ENCODE measurements at places on chromosomes 5 and 9. TPM values are rescaled to one million over a fixed set of nuclear protein-coding genes. Genes with fewer than 3 reads are reported as not detected.
A peak's percentile ranks its signal among the peaks of the same experiment; 100 is the strongest.

DNA sequence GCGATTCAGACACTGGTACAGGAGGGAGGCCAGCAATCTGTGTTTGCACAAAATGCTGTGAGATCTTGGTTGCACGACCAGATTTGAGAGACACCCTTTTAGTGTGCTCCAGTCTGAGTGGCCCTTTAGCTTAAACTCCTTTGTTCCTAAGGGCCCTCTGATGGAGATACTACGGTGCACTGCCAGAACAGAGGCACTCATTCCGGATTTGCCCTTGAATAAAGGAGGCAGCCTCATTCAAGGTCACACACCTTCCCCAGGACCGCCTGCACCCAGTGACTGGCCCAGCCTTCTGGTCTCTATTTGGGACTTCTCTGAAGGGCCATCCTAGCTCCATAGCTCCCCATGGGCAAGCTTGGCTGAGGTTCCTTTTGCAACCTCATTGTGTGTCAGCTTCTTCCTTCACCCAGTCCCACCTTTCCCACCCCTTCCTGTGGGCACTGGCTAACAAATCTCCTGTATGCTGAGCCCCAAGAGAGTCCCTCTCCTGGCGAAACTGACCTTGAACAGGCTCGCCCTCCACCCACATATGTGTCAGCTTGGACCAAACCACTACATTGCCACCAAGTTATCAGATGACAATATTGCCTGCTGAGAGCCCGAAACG lies 191.7 kb downstream of the GABBR2 start:
- peak; percentile 15 for DNase-seq

KIF4B gene
- 0.07 TPM for total RNA-seq

DNA sequence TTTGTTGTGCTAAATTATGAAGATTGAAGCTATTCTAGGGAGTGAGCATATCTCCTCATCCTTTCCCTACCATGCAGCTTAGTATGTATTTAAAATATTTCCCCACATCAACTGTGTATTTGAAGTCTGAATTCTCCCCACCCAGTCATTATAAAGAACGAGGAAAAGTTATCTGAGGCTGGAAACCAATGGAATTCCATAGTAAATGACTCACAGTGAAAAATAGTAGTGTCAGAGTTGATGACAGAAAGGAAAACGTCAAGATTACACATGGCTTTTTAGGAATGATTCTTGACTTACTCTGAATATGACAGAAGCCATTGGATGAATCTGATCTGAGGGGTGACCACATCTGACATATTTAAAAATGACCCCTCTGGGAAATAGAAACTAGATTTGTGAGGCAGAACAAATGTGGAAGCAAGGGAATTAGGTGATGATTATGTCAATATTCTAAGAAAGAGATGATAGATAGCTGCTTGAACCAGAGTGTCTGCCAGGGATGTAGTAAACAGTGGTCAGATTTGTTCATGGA lies 1768.9 kb upstream of the CDH9 start:
- no peak for DNase-seq

FGFR4 gene
- 52.8 TPM for total RNA-seq

DNA sequence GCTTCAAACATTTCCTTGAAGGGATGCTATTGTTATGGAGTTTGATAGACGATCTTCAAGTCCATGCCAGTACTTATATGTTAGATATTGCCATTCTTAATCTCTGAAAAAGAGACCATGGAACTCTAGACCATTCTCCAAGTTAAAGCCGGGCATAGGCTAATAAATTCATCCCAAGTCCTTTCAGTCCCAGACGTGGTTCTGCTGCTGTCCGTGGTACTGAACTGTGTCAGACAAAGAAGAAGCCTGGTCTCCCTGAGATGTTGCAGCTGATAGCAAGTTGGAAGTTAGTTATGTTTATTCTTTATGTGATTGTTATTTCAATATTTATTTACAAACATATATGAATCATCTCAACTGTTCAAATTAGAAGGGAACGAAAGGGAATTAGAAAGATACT lies 158.7 kb downstream of the NMUR2 start:
- DNase-seq = peak; percentile 41

DNA sequence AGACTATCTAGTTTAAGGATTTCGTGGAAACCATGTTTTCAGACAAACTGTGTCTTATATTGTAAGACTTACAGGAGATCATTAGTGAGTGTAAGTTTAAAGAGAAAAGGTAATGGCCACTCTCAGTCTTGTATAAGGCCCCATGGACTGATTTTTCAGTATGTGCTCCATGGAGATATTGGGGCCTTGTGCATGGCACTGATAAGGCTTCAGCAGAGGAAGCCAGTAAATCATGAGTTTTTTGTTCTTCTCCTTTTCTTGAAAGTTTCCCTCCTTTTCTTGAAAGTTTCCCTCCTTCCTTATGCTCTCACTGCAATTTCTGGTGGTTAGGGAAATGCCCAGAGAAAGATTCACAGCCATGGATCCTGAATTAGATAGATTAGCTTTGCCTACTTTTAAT lies 471.3 kb downstream of the LRRC70 start:
- DNase-seq = no peak

ZNF354C gene
- 4.8 TPM for total RNA-seq

PCSK5 gene
- 6.3 TPM for total RNA-seq

GRCh38 chr5:94199566-94199965 lies 418.8 kb downstream of the KIAA0825 start:
- DNase-seq = no peak

- DNase-seq = no peak
Observed at GRCh38 chr5:167899490-167900070, 391.9 kb upstream of the WWC1 start.

GRCh38 chr5:30376848-30377247 lies 816.6 kb upstream of the CDH6 start:
- no peak for DNase-seq

TGFBI gene
- 4.7 TPM for total RNA-seq

DNA sequence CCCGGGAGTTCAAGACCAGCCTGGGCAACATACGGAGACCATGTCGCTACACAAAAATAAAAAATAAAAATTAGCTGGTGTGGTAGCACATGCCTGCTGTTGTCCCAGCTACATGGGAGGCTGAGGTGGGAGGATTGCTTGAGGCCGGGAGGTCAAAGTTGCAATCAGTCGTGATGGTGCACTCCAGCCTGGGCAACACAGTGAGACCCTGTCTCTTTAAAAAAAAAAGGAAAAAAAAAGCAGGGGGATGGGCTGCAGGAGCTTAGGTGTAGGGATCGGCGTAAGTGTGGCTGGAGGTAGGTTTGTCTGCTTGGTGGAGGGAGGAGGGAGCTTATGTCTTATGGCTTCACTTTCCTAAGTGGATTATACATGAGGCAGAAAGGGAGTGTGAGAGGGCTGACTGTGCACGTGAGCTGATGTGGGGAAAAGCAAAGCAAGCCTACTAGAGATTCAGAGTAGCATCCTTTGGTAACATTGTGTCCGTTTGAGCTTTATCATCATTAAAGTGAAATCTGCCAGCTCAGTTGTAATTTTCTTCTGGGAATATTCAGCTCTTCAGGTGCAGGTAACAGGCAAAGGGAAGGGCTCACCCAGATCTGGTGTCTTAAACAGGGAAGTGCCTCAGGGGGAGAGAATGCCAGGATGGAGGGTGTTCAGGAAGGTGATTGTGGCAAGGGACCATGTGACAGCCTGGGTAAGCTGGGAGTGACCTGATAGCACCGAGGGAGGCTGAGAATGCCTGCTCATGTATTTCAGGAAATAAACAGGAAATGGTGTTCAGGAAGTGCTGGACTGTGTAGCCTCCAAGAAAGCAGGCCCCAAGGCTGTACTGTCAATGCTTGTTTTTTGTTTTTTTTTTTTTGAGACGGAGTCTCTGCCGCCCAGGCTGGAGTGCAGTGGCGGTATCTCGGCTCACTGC lies 17.6 kb upstream of the SETX start:
- DNase-seq = no peak

DNA sequence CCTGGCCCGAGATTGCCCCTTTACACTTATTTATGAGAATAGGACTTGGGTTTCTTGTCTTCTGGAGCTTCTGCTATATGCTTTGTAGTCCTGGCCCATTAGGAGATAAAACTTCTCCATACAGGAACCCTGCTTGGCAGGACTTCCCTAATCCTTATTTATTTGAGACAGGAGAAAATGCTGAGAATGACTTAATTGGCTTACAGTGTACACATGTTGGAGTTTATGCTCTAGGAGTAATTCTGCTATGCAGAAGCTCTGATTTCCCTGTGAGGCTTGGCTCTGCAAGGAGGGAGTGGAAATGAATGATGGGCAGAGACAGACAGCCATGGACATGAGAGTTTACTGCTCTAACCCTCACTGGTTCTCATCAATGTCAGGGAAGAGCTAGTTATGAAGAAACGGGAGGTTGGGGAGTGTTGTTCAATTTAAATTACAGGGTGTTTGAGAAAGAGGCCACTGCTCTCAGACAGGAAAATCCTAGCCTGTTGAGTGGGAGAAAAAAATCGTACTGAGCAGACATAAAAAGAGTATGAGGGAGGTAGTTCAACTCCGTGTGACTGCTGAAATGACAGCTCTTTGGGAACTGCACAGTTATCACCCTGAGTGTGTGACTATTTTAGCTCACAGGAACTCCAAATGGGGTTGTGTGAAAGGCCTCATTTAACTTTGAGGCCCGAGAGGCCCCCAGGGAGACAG lies 37.5 kb downstream of the ACTBL2 start:
- DNase-seq = no peak

- DNase-seq = no peak
Observed at GRCh38 chr9:108078811-108079210, 589.2 kb upstream of the KLF4 start.

DNA sequence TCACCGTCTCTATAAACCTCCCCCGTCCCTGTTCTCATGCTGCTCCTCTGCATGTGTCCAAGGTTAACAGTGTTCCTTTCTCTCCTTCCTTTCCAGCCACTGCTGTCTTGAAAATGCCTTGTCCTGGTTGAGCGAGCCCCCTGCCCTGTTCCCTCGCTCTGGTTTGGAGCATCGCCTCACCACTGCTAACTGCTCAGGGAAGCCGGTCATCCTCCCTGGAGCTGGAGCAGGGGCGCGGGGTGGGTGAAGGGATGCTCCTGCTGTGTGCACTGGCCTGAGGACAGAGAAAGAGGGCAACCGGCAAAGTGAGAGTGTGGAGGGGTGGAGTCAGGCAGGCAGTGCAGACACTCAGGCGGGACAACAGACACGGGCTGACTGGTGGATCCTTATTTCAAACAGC lies 19.4 kb downstream of the UBE2QL1 start:
- no peak for DNase-seq

RNF208 gene
- total RNA-seq = 7.7 TPM

ARHGEF39 gene
- 21.6 TPM for total RNA-seq

DNA sequence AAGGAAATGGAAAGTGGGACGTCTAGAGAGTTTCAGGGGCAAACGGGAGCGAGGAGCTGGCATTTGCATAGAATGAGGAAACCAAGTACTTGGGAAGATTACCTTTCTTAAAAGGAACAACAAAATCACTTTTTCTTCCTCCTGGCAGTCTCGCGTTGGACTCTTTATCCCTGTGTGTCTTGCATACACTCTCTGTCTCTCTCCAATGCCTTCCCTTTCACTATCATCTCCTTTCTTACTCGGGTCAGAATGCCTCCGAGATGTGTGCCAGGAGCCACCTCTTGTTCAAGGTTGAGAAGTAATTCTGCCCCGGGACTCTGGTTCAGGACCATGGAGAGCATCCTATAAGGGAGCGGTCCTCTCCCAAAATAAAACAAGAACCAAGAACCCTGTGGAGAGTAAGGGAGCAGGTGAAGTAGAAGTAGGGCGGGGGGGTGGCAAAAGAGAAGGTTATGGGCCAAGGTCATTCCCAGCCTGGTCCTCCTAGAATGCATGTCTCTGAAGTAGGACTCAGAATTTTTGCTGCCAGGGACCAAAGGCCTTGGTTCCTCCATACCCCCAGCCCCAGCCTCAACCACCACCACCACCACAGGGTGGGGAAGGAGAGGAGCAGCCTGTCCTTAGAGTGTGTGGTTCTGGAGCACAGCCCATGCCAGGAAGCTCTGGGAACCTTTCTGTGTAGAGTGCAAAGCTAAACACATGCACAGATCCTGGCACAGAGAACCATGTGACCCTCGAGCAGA lies 72.1 kb upstream of the ARAP3 start:
- DNase-seq = peak; percentile 64

DNA sequence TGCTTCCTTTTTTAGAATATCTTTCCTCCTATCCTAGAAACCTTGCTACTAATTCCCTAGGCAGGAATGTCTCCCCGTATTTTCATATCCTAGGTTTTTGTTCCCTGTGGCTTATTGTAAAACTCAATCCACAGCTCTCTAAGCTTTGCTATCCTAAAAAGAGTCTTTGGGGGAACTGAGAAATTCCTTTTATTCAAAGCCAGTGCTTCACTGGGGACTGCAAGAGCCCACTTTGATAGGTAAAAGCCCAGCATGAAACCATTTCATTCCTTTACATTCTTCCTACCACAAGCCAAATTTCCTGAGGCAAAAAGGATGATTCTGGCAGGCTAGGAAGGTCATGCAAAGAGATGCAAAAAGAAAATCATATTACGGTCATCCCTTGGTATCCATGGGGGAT lies 5.8 kb upstream of the HACD4 start:
- DNase-seq = no peak

DNA sequence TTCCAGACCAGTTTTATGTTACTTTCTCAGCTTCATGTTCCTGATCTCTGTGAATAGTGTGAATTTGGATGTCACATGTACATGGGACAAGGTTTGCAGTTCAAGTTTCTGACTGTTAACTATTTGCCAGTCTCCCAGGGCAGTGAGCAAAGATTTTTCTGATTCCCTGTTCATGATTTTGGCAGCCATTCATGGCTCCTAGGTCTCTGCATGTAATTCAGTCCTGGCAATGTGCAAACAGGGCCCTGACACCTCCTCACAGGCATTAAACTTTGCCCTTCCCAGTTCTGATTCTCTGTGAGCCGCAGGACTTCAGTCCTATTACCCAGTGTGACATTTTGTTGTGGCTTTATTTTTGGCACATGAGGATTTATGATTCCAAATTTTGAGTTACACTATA lies 349.7 kb downstream of the ARRDC3 start:
- no peak for DNase-seq

DBH gene
- not detected for total RNA-seq

FTMT gene
- total RNA-seq = not detected

DNA sequence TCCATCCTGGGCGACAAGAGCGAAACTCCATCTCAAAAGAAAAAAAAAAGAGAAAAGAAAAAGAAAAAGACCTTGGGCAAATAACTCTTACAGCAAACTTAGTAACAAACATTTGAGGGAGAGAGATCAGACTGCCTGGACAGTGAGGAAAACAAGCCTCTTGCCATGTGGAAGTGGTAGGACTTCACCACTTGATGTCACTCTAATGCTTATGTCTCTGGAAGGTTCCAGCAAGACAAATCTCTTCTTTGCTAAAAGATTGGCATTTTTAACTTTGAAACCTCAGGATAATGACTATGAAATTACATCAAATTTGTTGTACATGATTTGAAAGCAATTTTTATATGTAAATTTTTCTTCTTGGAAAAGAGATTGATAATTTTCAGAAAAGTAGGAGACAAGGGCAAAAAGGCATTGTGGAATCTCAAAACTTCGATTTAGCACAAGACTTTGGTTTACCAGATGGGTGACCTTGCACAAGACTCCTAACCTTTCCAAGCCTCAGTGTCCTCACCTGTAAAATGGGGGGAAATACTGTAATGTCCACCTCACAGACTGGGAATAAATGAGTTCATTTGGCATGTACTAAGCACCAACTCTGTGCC lies 5.4 kb downstream of the ACTL7B start:
- DNase-seq = no peak
